Activated naive CD8-positive, alpha-beta T cell treated with anti-CD3 and anti-CD28 coated beads for 36 hours (primary cell): ENCODE measurements at places on chromosomes 13 and 19. TPM values are rescaled to one million over a fixed set of nuclear protein-coding genes. Genes with fewer than 3 reads are reported as not detected.

The DDA1 gene
- total RNA-seq: 41.0 TPM

The KIR3DL2 gene
- not detected for total RNA-seq

The ACTN4 gene
- 171 TPM for total RNA-seq

The MCF2L gene
- 10.7 TPM for total RNA-seq

DNA sequence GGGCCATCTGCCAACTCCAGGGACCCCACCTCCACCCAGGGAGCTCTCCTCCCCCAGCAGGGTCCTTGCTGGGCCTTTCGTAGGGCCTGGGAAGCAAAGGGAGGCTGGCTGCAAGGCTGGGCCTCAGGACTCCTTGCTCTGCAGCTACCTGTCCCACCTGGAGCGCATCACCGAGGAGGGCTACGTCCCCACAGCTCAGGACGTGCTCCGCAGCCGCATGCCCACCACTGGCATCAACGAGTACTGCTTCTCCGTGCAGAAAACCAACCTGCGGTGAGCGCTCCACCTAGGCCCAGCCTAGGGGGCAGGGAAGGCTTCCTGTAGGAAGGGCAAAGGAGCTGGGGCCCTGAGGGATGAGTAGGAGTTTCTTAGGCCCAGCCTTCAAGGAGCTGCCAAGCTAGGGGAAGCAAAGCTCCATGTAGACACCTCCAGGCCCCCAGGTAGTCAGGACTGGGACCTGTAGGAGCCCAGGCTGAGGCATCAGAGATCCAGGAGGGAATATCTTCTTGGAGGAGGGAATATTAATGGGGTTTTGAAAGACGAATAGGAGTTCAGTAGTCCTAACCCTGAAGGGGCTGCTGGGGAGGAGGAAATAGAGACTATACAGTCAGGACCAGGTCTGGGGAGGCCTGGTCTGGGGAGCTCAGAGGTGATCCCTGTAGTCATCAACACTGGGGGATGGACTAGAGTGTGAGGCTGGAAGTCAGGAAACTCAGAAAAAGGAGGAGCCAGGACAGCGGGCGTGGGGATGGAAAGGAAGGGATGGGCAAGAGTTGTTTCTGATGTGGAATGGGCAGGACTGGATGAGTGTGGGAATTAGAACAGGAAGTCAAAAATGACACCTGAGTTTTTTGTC, 16.0 kb downstream of the GNA15 start:
- H3K27ac ChIP-seq: no peak overlapping the region
- H3K27me3 ChIP-seq: no peaks in the 10 kb centered on the region
- DNase-seq: no peak

The CHST8 gene
- not detected for total RNA-seq

The PDX1 gene
- not detected for total RNA-seq

DNA sequence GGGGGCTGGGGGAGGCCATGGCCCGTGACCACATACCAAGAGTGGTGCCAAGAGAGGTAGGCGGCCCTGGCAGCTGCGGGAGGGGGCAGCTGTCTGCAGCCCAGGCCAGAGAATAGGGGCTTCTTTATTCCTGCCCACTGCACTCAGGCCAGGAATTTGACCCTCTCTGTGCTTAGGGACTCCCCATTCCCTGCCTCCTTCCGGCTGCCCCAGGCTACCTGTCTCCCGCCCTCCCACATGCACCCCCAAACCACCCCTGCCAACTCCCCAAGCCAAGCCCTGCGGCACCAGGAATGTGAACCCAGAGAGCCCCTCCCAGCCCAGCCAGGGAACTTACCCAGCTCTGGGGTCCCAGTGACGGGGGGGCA, 687 bp downstream of the PLEKHA4 start:
- DNase-seq: no peak
- no peak overlapping the region for H3K27ac ChIP-seq
- peaks cover 13% of the 10 kb centered on the region for H3K4me1 ChIP-seq

DNA sequence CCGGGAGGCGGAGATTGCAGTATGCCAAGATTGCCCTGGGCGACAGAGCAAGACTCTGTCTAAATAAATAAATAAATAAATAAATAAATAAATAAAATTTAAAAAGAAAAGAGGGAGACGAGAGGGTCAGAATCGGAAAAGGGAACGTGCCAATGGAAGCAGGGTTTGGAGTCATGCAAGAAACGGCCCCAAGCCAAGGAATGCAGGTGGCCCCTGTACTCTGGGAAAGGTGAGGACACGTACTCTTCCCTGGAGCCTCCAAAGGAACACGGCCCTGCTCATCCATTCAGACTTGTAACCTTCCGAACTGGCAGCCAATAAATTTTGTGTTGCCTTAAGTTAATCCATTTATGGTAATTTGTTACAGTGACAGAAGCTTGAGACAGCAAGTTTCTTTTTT, 19.9 kb upstream of the PNMA8C start:
- H3K4me1 ChIP-seq: no peaks in the 10 kb centered on the region
- H3K4me3 ChIP-seq: no peak overlapping the region
- no peaks in the 10 kb centered on the region for H3K36me3 ChIP-seq
- DNase-seq: no peak

The DNAAF3 gene
- not detected for total RNA-seq

- H3K36me3 ChIP-seq: no peaks in the 10 kb centered on the region
- no peak overlapping the region for H3K27ac ChIP-seq
- H3K4me3 ChIP-seq: no peak overlapping the region
- H3K27me3 ChIP-seq: peaks cover 4% of the 10 kb centered on the region
- no peak for DNase-seq
Measured at GRCh38 chr19:33368074-33368864, 5.2 kb upstream of the CEBPG start.

The TMEM238 gene
- total RNA-seq: 10.1 TPM

The ZNF823 gene
- 2.2 TPM for total RNA-seq

DNA sequence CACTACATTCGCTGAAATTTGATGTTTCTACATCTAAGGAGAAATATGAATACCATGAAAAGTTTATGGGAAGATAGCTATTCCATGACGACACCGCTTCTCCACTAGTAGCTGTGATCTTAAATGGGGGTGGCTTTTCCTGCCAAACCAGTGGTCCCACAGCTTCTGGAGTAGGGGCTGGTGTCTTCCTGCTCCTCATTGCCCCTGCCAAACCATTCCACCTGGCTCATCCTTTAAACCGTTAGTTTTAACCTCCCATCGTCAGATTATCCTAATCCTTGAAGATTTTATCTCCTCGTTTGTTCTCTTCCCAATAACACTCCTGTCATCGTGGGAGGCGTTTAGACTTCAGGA, 568 bp upstream of the ZNF230 start:
- H3K27me3 ChIP-seq: no peaks in the 10 kb centered on the region
- H3K27ac ChIP-seq: peak overlapping the region; percentile 97
- H3K4me1 ChIP-seq: peaks cover 16% of the 10 kb centered on the region
- H3K36me3 ChIP-seq: peaks cover 50% of the 10 kb centered on the region
